ENCODE measurements at places on chromosomes 4 and X.
A peak's percentile ranks its signal among the peaks of the same experiment; 100 is the strongest.

DNA sequence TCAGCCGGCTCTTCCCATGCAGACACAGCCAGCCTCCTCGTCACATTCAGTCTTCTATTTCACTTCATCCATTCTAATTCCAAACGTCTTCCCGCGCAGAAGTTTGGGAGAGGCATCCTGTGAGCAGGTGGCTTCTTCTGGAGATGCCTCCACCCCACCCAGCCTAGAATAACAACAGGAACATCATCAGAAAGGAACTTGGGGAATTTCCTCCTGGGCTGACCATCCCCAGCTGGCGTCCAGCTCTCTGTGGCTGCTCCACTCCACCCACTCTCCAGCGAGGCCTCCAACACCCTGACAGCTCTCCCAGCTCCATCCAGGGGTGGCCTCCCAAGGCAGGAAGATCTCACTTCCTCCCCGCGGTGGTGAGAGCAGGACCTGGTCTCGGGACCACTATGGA lies 5.5 kb upstream of the C4orf50 start:
- no peak for DNase-seq

GRCh38 chr4:65918212-65918611 lies 247.9 kb upstream of the EPHA5 start:
- DNase-seq = peak; percentile 25

DNA sequence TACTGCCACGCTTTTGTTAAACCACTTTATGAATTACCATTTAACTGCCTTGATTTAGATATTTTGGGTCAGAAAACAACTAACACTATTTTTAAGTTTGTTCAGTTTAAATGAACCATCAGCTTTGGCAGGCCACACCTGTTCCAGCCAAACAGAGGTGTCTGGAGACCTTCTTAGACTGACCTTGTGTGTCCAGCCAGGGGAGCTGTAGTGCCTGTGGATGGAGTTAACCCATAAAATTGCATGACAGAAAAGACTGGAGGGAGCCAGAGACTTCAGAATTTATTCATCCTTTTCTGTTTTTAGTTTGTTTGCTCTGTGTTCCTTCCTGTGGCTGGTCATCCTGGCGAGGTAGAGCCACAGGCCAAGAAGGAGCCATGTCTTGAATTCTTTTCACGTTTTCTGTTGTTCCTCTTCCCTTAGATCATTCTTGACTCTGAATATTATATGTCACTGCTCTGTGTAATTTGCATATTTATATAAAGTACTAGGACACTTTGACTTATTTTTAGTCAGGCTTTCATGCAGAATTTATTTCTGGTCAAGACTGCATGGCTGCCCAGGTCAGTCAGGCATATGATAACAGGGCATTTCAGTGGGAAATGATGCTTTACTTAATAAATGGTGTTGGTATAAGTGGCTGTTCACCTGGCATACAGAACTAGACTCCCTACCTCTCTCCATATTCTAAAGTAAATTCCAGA lies 26.7 kb downstream of the HERC3 start:
- no peak for DNase-seq

GRCh38 chrX:16993791-16994318 lies 47.4 kb downstream of the REPS2 start:
- peak; percentile 4 for DNase-seq

- no peak for DNase-seq
Measured at GRCh38 chr4:117156806-117157205, 71.4 kb upstream of the TRAM1L1 start.

GRCh38 chr4:1178300-1179088 lies 6.1 kb upstream of the SPON2 start:
- DNase-seq = no peak

Measured in PC-3 (cell line).